Adipocyte (in vitro differentiated cells): ENCODE measurements at places on chromosomes 4 and X.

- DNase-seq, result no peak
Measured at GRCh38 chr4:1249731-1250526, 999 bp upstream of the CTBP1 start.

- DNase-seq, result peak; percentile 86
Measured at GRCh38 chrX:11470250-11470974, 177.2 kb downstream of the AMELX start.

GRCh38 chr4:47643845-47644244 is 158.8 kb downstream of the ATP10D start:
- DNase-seq, result no peak

DNA sequence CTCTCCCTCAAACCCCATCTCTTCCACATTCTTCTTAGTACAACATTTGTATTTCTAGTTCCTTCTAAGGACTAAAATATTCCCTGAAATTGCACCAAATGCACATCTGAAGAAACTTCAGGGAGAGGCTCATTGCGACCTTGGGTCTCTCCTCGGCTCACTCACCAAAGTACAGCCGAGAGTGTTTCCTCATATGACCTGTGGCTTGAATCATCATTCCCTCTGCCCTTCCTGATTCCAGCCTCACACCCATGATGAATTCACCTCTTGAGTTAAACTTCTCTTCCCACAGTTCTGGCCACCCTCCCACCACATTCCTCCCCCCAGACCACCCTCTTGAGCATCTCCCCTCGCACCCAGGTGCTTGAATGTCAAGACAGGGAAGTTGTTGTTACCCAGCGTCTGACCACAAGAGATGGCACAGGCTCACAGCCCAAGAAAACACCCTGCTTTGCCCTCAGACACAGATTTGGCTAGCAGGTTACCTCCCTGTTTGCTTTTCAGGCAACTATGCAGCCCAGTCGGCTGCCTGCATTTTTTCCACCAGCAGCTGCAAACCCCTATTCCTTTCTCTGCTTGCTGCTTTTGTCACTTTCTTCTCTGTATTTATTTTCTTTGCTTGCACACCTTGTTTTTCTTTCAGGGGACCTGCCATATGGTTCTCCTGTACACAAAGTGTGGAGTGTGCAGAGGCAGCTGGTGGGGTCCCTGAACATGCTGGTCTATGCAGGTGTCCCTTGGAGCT is 214.8 kb downstream of the SPATA18 start:
- DNase-seq, result no peak

DNA sequence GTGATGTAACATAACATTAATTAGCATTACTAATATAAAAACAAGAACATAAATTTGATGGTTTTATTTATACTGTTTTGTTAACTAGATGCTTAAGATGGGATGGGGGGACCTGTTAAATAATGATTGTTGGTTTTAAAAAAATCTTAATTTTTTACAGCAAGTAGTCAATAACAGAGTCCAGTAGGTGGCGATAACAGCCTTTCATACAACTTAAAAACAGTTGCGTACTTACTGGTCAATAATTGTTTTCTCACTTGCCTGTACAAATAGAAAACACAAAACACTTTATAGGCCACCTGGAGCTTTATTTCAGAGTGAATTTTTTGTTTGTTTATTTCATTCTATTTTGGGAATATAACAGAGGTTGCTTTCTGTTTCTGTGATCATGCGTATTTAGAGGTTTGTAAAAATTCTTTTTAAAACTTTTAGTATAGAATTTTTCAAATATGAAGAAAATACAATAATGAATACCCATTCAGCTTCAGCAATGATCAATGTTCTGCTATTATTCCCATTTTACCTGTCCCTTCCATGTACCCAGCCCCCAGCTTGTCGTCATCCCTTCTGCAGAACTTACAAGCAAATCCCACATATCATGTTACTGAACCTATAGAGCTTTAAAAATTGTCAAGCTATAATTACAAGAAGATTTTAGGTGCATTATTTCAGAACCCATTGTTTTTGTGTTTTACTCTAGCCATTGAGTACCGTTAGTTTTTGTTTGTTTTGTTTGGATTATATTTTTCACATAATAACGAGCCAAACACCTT is 97.1 kb downstream of the MRPL1 start:
- peak; percentile 88 for DNase-seq

- no peak for DNase-seq
Measured at GRCh38 chrX:37942170-37942569, 64.2 kb upstream of the SYTL5 start.

DNA sequence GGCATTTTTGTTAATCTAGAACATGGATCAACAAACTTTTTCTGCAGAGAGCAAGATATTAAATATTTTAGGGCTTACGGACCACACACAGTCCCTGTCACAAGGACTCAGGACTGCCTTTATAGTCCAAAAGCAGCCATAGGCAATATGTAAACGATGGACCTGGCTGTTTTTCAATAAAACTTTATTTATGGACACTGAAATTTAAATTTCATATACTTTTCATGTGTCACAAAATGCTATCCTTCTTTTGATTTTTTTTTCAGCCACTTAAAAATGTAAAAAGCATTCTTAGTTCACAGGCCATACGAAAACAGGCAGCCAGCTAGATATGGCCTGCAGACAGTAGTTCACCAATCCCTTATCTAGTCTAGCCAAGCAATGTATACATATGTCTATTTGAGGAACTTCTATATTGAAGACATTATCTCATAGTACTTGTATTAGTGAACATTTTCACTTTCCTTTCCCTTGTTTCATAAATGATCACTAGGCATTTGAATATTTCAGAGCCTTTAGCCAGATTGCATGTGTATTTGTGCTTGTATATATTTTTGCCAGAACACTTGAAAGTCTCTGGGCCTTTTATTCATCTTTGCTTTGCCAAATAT is 350.9 kb downstream of the RPA4 start:
- DNase-seq, result no peak

DNA sequence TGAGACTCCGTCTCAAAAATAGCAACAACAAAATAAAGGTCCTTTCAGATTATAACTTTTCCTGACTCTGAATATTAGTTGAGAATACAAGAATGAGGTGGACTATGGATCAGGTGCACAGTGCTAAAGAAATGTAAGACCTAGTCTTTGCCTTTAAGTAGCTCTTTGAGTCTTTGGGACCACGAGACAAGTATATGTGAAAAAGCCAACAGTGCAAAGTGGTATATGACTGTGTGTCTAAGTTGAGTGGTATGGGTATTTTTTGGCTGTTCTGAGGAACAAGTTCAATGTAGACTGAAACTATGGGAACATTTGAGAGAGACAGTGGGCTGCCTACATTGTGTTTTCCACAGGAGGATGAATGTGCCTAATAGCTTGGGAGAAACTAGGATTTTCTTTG is 2.8 kb downstream of the GAB1 start:
- DNase-seq, result no peak

- no peak for DNase-seq
Measured at GRCh38 chrX:134671294-134671693, 13.0 kb upstream of the PLAC1 start.

- peak; percentile 45 for DNase-seq
Measured at GRCh38 chrX:37361596-37361995, 12.4 kb downstream of the PRRG1 start.

- DNase-seq, result no peak
Measured at GRCh38 chrX:139224953-139225665, 305.4 kb upstream of the F9 start.

DNA sequence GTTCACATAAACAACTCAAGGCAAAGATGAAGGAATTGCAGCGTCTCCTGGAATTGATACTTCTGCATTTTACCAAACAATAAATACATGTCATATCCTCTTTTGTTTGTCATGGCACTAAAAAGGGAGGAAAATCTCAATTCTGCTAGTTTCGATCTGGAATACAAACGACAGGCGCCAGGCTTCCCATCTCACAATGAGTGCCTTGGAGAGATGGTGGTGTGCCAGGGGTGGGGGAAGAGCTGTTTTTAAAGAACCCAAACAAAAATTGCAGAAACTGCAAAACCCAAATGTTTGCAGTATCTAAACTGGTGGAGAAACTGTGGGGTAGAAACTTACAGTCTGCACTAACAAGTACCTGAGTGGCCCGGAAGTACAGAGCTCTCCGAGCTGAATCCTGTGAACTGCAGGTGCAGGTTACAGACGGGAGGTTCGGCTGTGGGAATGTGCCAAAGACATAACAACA is 53.0 kb upstream of the KLF3 start:
- DNase-seq, result no peak

DNA sequence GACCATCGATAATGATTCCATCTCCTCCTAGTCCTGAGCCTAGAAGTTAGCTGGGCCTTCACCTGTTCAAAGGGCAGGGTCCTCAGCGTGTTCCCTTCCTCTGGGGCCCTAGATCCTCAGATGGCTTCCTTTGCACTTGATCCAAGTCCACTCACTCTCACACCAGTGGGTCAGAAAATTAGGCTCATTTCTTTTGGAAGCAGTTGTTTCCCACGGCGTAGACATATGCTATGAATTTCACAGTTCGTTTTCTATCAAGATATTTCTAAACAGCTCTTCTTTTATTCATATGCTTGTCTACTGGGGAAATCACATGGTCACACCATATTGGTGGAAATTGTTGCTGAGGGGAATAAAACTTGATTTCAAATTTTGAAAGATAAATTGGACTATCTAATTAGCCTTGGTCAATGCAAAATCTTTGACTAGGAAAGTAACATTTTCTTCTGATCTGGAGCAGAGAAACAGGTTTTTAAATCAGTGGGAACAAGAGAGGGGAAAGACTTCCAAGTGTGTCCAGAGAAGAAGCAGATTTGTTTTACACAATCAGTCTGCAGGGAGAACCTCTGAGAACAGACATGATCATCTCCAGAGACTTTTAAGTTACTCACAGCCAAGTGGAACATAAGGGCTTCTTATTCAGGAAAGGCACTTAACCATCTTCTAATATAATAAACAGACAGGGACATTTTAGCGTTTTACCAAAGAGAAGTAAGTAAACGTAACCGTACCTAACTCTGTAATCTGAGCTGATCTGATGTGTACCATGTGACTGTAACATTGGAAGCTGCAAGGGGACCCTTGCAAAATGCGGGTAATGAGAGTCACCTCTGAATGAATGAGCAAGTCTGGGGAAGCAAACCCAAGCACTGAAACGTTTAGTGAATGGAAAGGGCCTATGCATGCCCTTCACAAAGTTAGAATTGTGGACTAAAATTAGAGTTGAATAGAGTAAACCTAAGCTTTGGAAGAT is 455.7 kb upstream of the FAT1 start:
- peak; percentile 9 for DNase-seq

- no peak for DNase-seq
Measured at GRCh38 chrX:21735038-21735767, 22.7 kb downstream of the SMPX start.

DNA sequence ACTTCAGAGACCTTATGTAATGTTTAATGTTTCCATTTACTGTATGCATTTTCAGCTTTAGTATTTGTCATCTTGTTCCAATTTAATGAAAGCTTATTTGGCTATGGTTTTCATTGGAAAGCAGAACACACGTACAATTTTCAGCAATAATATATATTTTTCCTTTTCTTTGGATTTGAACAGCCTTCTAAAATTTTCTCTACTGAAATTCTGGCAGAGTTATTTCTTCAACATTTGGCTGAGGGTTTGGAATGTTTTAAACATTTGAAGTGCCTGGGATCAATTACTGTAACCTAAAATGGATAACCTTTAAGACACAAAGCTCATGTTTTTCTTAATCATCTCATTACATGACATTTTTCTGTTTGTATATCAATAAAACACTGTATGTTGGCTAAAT is 156.9 kb downstream of the TENM3 start:
- DNase-seq, result no peak

- DNase-seq, result no peak
Measured at GRCh38 chr4:53192496-53192895, 173.4 kb downstream of the SCFD2 start.

DNA sequence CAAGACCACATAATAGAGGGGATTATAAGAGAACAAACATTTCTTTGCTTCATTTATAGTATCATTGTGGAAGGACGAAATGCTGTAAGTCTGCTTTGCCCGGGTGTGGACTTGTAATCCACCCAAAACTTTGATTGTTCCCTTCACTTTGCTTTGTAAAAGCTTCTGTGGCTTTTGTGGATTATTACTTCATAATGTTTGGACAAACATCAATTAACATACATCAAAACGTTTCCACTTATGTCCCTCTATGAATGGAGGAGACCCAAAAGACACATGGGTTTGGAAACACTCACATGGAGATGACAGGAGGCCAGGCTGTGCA is 415.4 kb downstream of the SPRY1 start:
- no peak for DNase-seq

DNA sequence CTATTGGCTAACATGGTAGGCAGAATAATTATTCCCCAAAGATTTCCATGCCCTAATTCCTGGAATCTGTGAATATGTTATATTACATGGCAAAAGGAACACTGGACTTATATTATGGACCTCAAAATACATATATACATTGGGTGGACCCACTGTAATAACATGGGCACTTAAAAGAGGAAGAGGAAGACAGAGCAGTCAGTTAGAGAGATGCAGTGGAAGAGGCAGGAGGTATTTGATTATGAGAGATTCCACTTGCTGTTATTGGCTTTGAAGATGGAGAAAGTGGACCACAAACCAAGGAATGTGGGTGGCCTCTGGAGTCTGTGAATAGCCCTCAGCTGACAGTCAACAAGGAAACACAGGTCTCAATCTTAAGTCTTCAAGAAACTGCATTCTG is 14.0 kb upstream of the ART3 start:
- no peak for DNase-seq

GRCh38 chr4:5133201-5133600 is 81.9 kb downstream of the STK32B start:
- no peak for DNase-seq

DNA sequence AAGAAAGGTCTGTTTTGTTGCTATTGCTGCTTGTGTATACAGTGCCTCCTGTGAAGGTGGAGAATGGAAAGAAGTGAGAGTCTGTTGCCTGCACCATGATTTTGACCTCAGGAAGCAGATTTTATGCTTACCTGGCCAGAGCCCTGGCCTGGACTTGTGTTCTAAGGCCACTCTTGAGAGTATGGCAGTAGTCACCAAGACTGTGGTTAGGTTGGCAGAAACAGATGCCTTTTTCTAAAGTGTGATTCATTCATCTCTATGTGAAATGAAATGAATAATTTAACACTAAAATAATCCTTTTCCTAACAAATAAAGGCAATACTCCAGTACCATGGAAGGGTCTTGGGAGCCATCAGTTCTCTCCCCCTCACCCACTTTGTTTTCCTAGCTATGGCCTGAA is 161.8 kb downstream of the DCLK2 start:
- DNase-seq, result no peak

DNA sequence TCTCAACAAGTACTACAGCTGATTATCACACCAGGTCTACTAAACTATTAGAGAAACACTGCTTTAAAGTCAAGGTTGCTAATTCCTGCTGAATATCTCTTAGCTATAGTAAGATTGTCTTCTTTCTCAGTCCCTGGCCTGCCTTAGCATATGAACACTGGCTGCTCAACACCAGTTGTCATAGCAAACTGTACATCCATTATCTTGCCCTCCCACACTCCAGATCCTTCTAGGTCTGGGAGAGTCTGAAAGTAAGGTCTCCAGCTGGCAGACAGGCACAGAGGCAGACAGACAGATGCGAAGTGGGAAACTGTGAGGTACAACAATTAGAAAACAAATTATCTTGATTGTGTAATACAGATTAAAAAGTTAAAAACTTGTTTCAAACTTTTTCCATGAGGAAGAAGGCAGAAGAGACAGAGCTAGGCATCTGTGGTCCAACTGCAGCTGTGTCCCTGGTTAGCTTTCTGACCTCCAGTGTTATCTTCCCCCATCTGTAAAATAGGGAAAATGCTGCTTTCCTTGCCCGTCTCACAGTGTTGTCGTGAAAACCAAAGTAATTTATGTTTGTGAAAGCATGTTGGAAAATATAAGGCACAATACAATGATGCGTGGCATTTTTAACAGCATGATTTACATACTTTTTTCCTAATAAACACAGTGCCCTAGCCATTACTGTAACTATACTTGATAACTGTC is 133.8 kb downstream of the KLHL13 start:
- DNase-seq, result no peak
